SK-N-SH (cell line): ENCODE measurements at places on chromosomes 1 and 21. TPM values are rescaled to one million over a fixed set of nuclear protein-coding genes. Genes with fewer than 3 reads are reported as not detected.

SLFNL1 gene
- 0.16 and 0.26 TPM in 2 replicates for polyA plus RNA-seq

DNA sequence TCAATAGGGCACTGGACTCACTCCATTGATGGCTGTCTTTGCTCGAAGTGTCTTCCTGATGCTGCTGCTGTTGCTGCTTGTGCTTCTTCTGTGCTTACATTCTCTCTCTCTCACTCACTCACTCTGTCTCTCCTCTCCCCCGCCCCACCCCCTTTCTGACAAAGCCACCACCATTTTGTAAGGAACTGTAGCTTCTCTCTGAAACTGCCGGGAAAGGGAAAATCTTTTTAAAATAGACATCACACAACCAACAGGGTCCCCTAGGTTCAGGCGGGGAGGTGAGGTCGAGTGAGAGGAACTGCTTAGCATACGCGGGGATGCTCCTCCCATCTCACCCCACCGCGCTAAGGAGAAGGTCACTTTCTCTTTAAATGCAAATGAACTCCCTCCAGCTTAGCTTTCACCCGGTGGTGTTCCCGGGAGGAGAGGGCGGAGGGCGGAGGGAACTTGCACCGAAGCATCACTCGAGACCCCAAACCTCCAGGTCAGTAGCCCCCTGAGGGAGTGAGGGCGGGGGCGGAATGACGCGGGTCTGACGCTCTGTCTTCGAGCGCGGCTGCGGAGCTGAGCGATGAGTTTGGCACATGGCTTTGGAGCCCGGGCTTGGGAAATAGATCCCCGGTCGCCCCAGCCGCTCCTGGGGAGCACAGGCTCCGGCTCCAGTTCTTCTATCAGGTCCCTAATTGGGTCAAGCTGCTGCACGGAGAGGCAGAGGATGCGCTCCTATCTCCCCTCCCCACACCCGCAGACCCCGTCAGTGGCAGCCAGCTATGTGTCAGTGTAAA, at the start of gene CCDC28B:
CCDC28B (plus strand) TSS at position 370 of the 785 bp plus-strand sequence. CDS start 1,341 bp downstream, outside the sequence.
- peak within 1 kb of the TSS; percentile 69 for H3K4me3 ChIP-seq
- peaks cover 11% of the 10 kb centered on the region for H3K36me3 ChIP-seq
- H3K27ac ChIP-seq = peak within 1 kb of the TSS; percentile 77
- peaks cover 22% of the 10 kb centered on the region for H3K4me1 ChIP-seq

GRCh38 chr1:112529301-112529700, 20.5 kb downstream of the WNT2B start:
- DNase-seq = no peak
- H3K4me1 ChIP-seq = peaks cover 53% of the 10 kb centered on the region
- H3K27me3 ChIP-seq = no peaks in the 10 kb centered on the region
- peak overlapping the region; percentile 12 for H3K27ac ChIP-seq
- H3K36me3 ChIP-seq = peaks cover 5% of the 10 kb centered on the region

MYCL gene
- polyA plus RNA-seq = 0.48 and 0.57 TPM in 2 replicates

NUDC gene
- 96.2 and 153 TPM in 2 replicates for polyA plus RNA-seq

TXLNA gene
- polyA plus RNA-seq = 26.4 and 32.7 TPM in 2 replicates

RUNX1 gene
- polyA plus RNA-seq = 9.9 and 17.1 TPM in 2 replicates

DNA sequence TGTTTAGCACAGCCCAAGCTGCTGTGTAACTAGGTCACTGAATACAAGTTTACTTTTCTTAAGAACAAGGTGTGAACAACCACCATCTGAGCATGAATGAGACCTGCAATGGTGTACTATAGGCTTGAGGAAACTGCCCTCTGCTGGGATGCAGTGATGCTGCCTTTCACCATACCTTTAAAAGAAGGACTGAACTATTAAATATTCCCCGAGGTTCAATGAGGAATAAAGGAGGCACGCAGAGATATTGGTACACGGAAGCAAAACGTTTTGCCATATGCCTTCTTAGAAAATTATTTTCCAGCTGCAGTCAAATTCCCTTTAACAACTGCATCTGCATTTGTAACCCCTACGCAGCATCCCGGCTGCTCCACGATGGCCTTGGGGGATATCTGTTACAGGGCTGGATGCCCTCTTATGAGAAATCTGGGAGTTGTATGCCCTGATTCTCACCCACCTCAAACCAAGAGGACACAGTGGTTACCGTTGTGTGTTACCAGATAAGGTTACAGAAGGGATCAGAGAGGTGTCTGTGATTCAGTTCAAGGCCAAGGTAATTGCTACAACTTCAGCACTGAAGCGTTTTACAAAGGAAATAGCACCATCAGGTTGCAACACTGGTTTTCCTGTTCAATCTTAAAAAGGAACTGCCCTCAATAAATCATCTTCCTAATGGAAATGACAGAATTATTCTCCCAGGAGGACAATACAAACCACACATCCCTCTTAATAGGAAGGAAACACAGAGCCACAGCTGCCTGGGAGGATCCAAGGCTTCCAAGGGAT, 470.5 kb downstream of the LTN1 start:
- H3K4me1 ChIP-seq = peaks cover 6% of the 10 kb centered on the region; the same call in 1 of the 2 replicates
- no peaks in the 10 kb centered on the region for H3K27me3 ChIP-seq
- no peaks in the 10 kb centered on the region for H3K36me3 ChIP-seq
- peak overlapping the region; percentile 76 for H3K27ac ChIP-seq
- H3K4me3 ChIP-seq = no peak overlapping the region

DNA sequence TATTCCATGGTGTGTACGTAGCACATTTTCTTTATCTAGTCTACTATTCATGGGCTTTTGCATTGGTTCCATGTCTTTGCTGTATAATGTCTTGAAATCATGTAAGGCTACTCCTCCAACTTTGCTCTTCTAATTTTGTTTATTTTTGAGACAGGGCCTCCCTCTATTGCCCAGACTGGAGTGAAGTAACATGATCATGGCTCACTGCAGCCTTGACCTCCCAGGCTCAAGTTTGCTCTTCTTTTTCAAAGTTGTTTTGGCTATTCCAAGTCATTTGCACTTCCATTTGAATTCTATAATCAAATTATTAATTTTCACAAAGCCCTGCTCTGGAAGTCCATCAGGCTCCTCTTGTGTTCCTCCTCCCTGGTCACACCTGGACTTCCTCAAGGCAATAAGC, 90.2 kb upstream of the SGIP1 start:
- no peak overlapping the region for H3K4me3 ChIP-seq
- H3K36me3 ChIP-seq = no peaks in the 10 kb centered on the region
- DNase-seq = no peak
- no peak overlapping the region for H3K27ac ChIP-seq
- no peaks in the 10 kb centered on the region for H3K27me3 ChIP-seq
- H3K4me1 ChIP-seq = 0 out of 2 replicates have a peak, but pooled peaks cover 4% of the 10 kb centered on the region

DNA sequence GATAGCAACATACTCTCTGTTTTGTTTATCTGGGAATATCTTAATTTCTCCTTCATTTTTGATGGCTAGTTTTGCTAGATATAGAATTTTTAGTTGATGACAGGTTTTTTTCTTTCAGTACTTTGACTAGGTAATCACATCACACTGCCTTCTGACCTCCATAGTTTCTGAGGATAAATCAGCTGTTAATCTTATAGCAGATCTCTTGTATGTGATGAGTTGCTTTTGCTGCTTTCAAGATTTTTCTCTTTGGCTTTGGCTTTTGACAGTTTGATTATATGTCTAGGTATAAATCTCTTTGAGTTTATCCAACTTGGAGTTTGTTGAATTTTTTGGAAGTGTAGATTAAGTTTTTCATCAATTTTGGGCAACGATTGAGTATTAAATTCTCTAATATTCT, 142.6 kb downstream of the ZNF644 start:
- no peak for DNase-seq
- no peak overlapping the region for H3K27ac ChIP-seq
- H3K4me3 ChIP-seq = no peak overlapping the region
- H3K27me3 ChIP-seq = no peaks in the 10 kb centered on the region

DNA sequence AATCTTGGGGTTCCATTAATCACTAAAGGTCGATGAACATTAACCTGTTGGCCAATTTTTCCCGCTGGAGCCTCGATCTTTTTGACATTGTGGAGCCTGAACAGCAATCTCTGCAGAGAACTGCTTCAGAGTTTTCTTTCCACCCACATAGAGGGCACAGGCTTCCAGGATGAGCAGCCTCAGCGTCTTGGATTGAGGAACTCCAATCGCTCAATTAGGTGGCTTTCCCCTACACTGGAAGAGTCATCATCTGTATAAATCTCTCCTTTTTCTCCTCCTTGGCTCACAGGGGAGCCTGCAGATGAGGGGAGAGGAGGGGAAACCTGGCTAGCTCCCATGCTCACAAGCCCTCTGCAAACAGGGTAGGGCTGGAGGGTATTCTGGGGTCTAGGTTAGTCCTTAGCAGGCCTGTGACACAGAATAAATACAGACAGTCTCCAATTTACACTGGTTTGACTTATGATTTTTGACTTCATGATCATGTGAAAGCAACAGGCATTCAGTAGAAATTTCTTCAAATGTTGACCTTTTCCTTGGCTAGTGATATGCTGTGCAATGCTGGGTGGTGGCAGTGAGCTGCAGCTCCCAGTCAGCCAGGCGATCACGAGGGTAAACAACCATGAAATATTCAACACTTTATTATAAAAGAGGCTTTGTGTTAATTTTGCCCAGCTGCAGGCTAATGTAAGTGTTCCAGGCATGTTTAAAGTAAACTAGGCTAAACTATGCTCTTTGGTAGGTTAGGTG, 80.8 kb downstream of the PGBD5 start:
- no peaks in the 10 kb centered on the region for H3K36me3 ChIP-seq
- DNase-seq = no peak
- H3K4me3 ChIP-seq = no peak overlapping the region
- no peaks in the 10 kb centered on the region for H3K27me3 ChIP-seq
- H3K27ac ChIP-seq = no peak overlapping the region

FYB2 gene
- not detected in 2 replicates for polyA plus RNA-seq

GRCh38 chr1:31924839-31925238, 13.3 kb downstream of the PTP4A2 start:
- no peak overlapping the region for H3K4me3 ChIP-seq
- H3K4me1 ChIP-seq = peaks cover 17% of the 10 kb centered on the region
- no peaks in the 10 kb centered on the region for H3K27me3 ChIP-seq
- DNase-seq = peak; percentile 47
- no peaks in the 10 kb centered on the region for H3K36me3 ChIP-seq

NPHS2 gene
- polyA plus RNA-seq = not detected in 2 replicates

DNA sequence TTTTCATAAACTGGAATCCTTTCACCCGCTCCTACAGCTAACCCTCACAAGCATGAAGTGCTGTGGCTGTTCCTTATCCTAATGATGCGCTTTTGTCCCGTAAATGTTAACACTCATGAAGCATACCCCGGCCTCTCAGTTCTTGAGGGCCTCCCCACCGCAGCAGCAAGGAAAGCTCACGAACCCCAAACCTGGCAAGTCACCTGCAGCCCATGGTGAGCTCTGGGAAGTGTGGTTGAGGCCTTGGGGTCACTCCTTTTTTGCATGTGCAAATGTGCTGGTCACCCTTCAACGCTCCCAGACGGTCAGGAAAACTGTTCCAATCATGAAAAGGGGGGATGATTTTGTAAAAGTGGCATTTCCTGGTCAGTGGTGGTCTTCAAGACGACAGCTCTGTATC, 124.6 kb downstream of the PRDM2 start:
- no peaks in the 10 kb centered on the region for H3K4me1 ChIP-seq
- no peaks in the 10 kb centered on the region for H3K36me3 ChIP-seq
- no peak overlapping the region for H3K4me3 ChIP-seq
- no peaks in the 10 kb centered on the region for H3K27me3 ChIP-seq
- DNase-seq = no peak

DNA sequence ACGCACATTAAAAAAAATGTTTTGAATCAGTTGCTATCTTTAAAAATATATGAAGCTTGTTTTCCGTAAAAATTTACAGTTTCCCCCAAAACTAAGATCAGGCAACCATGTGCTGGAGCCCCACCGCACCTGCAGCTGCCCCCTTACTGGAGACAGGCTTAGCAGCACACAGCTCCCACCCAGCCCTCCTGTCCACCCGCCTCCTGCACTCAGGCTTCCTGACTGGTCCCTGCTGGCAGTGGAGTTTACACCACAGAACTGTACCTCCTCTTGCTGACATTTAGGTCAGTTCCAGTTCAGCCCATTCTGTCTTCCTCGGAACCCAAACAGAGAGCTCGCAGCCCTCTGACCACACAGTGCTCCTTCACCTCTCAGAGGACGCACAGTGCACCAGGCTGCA, 2.1 kb downstream of the GPR161 start:
- no peak for DNase-seq
- H3K36me3 ChIP-seq = peaks cover 17% of the 10 kb centered on the region
- H3K27me3 ChIP-seq = no peaks in the 10 kb centered on the region
- peak overlapping the region; percentile 82; the same call in 1 of the 2 replicates for H3K4me3 ChIP-seq
- peaks cover 13% of the 10 kb centered on the region; the same call in 1 of the 2 replicates for H3K4me1 ChIP-seq
- H3K27ac ChIP-seq = no peak overlapping the region

GRCh38 chr1:60547821-60548220, 474.3 kb upstream of the C1orf87 start:
- no peak overlapping the region for H3K4me3 ChIP-seq
- H3K36me3 ChIP-seq = no peaks in the 10 kb centered on the region
- no peak for DNase-seq
- no peaks in the 10 kb centered on the region for H3K4me1 ChIP-seq
- H3K27me3 ChIP-seq = no peaks in the 10 kb centered on the region
- H3K27ac ChIP-seq = no peak overlapping the region

DNA sequence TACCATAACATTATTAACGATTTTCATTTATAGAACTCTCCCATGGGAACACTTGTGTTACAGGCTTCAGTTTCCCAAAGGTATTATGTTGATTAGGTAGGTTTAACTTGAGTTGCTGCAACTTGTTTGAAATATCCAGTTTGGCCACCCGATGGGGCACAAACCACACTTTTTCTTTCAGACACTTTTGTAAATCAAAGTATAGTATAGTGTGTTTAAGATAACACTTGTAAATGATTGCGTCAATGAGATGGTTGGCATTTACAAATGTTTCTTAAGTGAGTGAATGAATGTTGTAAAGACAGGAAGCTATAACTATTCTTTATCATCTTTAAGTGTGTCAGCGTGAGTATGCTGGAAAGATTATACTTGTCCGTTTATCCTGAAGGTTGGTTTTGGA, 4.3 kb downstream of the XPR1 start:
- H3K4me1 ChIP-seq = peaks cover 19% of the 10 kb centered on the region; the same call in 1 of the 2 replicates
- H3K27me3 ChIP-seq = no peaks in the 10 kb centered on the region
- no peak overlapping the region for H3K27ac ChIP-seq
- no peaks in the 10 kb centered on the region for H3K36me3 ChIP-seq

DNA sequence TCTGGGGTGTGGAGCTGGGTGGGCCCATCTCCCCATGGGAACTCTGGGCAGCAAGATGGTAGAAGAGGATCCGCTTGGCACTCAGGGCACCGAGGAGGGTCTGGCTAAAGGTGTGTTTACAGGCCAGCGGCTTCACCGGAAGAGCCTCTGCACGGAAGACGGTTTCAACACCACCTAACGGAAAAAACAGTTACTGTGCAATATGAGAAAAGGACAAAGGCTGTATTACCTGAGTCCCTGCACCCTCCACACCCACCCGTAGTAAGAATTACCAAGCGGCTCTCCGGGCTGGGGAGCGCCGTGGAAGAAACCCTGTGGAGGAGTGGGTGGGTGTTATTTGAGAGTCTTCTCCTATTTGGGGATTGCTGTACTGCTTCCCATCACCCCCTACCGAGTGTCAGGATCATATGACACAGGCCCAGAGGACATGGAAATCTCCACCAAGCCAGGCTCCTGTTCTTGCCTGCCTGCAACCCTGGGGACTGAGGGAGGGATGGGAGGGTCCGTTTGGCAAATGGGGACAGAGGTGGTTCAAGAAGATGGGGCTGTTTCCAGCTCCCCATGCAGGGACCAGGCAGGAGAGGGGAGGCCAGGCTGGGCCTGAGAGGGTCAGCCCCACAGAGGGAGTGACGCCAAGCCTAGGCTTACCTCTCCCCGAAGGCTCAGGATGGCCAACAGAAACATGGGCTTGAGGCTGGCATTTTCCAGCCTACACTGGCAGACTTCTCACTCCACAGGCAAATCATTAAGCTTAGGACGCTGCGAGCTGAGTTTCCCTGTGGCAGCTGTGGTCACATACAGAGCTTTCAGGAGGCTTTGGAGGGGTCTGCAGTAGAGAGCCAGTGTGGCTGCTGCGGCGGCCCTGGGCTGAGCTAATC, 203.5 kb upstream of the TMEM51 start:
- no peak for DNase-seq
- peaks cover 18% of the 10 kb centered on the region for H3K4me1 ChIP-seq
- no peak overlapping the region for H3K4me3 ChIP-seq
- peaks cover 4% of the 10 kb centered on the region; the same call in 1 of the 2 replicates for H3K36me3 ChIP-seq
- no peaks in the 10 kb centered on the region for H3K27me3 ChIP-seq
